ENCODE measurements at places on chromosomes 5 and 9. TPM values are rescaled to one million over a fixed set of nuclear protein-coding genes. Genes with fewer than 3 reads are reported as not detected.

The ORM2 gene
- polyA plus RNA-seq, result not detected

The ADRA1B gene
- polyA plus RNA-seq, result 2.9 TPM

DNA sequence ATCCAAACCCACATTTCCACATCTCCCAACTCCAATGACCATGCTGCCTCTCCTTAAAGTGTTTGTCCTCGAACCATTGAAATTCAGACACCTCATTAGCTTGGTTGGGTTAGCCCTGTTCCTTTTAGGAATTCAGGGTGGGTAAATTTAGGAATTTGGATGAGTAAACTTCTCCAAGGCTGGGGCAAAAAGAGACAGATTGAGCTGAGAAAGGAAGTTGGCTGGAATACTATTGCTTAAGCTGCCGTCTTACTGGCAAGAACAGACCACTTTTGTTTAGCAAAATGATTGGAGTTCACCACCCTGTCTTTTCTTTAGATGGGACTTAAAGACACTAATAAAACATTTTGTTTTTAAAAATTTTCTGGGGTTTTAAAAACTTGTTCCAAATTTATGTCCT lies 143.6 kb upstream of the GDNF start:
- no peak for DNase-seq

- DNase-seq, result no peak
Observed at GRCh38 chr5:163350083-163350482, 87.3 kb upstream of the CCNG1 start.

GRCh38 chr9:75891771-75892215 lies 1.3 kb downstream of the PCSK5 start:
- DNase-seq, result no peak

DNA sequence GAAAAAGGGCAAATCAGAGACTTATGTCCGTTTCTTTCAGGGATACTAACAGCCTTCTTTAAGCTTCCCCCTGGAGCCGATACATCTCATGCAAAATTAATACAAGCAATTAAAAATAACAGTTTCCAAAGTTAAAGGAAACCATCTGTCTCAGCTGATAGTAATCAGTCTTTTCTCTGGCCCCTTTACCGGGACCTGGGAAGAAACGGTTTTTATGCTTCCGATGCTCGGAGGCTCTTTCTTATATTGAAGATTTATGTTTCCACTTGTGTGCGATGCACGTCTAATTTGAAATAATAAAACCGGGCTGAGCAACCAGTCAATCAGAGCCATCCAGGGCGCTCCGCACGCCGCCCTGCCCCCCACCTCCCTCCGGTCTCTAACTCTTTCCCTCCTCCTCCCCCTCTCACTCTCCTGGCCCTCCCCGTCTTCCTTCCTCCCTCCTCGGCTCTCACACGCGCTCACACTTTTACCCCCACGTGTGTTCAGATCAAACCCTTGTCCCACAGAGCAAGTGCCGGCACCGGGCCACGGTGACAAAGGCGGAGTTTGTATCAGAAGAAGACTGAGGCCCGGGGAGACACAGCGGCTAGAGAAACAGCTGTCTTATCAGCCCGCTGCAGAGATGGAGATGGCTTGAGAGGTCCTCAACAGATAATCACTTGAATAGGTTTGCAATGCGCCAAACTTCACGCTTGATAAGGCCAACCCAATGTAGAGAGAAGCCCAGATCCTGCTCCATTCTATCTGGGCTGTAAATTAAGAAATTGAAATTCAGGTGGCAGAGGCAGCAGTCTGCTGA lies 5.1 kb upstream of the ELAVL2 start:
- DNase-seq, result no peak

The CDH10 gene
- polyA plus RNA-seq, result 9.5 TPM

GRCh38 chr5:120096413-120096812 lies 367.7 kb upstream of the PRR16 start:
- DNase-seq, result no peak

GRCh38 chr5:16994565-16994964 lies 58.5 kb upstream of the MYO10 start:
- no peak for DNase-seq

GRCh38 chr9:97954550-97954989 lies 16.6 kb upstream of the HEMGN start:
- no peak for DNase-seq

The FABP6 gene
- polyA plus RNA-seq, result not detected

DNA sequence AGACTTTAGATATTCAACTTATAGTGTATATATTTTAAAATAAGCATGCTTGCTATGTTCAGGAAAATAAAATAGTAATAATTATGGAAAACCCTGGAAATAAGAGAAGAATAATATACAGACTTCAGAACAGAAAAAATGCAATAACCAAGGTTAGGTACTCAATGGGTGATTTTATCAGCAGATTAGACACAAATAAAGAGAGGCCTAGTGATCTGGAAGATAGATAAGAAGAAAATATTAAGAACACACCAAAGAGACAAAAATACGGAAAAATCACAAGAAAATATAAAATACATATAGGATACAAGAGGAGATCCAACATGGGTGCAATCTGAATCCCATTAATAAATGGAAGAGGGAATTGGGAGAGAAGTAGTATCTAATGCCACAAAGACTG lies 1348.5 kb upstream of the WWC1 start:
- no peak for DNase-seq

- DNase-seq, result no peak
Observed at GRCh38 chr9:133341369-133342068, 5.5 kb upstream of the SURF6 start.

The KCTD16 gene
- polyA plus RNA-seq, result 2.3 TPM

The IL31RA gene
- 0.09 TPM for polyA plus RNA-seq

Data from right renal pelvis (tissue), 4 donors.